CD4-positive, alpha-beta T cell treated with Interleukin-17A for 1 hour (primary cell): ENCODE measurements at places on chromosomes 2 and 18.
A peak's percentile ranks its signal among the peaks of the same experiment; 100 is the strongest.

GRCh38 chr18:8988260-8988871, 114.1 kb upstream of the NDUFV2 start:
- peak; percentile 60 for DNase-seq

DNA sequence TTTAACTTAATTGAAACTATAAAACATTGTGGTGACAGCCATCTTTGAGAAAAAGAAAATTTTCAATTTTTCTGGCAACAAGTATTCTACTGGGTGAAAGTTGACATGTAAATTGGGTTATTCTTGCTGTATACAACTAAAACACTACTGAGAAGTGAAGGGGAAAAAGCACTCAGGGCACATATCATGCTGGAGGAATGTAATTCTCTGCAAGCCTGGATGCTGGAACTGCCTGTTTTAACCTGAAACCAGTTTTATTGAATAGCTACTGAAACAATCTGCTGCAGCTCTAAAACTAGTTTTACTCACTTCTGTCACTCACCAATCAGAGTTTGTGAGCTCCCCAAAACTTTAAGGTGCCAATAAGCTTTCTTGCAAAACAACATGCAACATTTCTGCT, 1136.0 kb downstream of the LRP1B start:
- no peak for DNase-seq

DNA sequence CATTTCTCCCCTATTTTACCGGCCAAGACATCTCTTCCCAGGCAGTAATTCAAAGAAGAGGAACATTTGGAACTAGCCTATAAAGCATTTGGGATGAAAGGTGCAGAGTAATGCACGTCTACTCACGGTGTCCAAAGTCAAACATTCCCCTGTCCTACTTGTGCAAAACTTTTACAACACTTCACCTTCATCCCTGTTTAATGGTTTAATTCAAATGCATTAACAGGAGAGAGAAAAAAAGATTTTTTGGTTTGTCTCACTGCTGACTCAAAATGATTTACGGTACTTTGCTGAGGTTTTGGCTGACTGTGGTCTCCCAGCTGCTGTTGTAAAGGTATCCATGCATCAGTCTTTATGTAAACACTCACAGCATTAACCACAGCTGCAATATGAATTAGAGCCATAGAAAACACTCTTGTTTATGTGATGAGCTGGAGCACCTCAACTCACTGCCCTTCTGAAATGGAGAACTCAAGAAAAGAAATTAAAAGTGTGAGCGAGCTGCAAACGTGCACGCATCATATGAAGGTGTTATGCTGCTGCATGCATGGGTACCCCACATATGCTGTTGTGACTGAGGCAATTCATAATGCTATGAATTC, 220.5 kb downstream of the PIEZO2 start:
- DNase-seq, result no peak

DNA sequence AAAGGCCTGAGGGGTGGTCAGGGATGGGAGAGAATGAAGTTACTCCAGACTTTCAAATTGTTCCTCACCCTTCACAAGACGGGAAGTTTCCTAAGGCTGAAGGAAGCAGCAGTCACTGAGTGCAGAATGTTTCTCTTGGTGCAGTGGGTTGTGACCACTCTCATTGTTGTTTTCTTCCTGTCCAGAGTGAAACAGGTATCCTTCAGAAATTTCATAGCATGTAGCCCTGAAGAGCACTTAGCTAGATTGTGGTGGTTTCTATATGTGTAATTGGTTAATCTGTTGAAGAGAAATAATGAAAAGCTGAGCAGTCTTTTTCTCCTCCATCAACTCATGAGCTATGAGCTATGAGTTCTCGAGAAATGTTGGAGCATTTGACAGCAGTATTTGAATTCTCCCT, 96.8 kb downstream of the GPD2 start:
- DNase-seq, result no peak

DNA sequence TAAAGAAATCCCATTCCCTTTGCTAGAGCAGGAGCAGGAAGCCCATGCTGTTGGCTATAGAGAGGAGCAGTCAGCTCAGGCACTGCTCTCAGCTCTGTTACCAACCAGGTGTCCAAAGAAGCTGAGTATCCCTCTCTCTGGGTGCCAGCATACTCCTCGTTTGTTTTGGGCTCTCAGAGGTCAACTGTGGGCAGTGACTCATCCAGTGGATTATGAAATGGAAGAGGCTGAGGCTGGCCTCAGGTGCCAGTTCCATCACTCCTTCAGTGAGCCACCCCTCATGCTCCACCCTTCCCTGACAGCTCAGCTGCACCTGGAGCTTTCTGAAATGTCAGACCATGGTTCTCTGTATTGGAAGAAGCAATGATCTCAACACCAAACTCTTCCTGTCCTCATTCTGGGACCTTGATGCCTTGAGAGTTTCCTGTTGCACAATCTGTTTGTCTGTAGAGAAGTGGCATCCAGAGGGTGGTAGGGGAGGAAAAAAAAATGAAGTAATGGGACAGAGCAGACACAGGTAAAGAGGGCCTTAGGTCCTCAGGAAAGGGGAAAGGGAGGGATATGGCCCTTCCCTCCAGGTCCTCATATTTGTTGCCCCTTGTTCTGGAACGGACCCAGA, 31.2 kb upstream of the EN1 start:
- no peak for DNase-seq

GRCh38 chr2:47354013-47354847, 48.7 kb upstream of the MSH2 start:
- no peak for DNase-seq

DNA sequence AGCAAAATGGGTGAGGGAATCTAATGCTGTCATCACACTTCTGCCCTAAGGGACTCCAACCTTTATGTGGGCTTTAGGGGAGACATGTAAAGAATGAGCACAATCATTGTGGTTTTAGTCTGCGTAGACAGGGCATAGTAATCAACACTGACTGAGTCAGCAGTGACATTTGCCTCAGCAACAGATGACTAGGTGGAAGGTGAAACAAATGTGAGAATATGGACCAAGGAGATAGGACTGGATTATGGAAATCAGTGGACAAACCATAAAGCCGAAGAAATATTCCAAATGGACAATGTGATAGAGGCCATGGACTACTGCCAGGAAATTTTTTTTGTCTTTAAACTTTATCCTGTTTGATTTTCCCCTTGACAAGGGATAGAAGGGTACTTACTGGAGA, 83.9 kb downstream of the PDK1 start:
- DNase-seq, result no peak
